ENCODE measurements at places on chromosomes 12 and 14. TPM values are rescaled to one million over a fixed set of nuclear protein-coding genes. Genes with fewer than 3 reads are reported as not detected.
A peak's percentile ranks its signal among the peaks of the same experiment; 100 is the strongest.

GRCh38 chr14:49733836-49734235, 34.1 kb upstream of the KLHDC2 start:
- DNase-seq = no peak

DNA sequence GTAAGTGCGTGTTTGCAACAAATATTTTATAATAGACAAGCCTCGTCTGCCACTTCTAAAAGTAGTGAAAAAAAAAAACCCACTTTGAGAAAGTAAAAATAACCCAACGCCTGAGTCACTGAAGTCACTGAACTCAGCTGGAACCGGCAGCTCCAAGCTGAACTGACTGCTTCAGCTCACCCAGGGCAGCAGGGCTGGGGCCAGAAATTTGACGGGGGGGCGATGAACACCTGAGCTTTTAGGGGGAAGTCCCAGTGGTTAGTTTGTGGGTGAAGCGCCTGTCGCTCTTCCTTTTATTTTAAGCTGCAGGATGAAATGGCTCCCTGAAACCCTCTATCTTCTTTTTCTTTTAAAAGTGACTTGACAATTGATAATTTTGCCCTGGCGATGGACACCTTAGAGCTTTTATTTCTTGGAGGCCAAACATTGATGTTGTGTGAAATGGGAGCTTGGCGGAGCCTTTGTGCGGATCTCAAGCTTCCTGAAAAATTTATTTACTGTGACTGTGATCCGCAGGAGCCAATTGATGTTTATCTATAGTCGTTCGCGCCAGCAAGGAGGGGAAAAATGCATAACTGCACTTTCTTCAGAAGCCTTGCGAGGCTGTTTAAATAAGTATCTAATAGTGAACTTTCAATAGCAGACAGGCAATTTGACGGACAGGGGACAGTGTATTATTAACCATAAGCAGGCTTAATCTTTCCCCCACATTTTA, 173.2 kb upstream of the MYL2 start:
- DNase-seq = no peak

- no peak for DNase-seq
Measured at GRCh38 chr14:61334197-61334701, 12.9 kb downstream of the PRKCH start.

DNA sequence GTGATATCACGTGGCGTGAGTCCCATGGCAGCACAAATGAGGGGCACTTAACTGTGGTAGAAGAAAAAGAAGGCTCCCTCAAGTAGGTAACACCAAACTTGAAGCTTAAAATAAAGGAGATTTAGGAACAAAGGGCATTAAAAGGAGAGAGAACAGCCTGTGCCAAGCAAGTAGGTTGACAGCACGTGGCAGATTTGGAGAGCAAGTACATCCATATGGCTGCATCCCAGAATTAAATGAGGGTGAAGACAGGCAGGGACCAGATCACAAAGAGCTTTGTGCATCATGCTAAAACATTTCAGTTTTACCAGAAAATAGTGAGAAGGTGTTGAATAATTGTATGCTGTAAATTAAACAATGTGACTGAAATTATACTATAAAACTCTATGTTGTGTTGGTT, 32.8 kb downstream of the KCNMB4 start:
- no peak for DNase-seq

GRCh38 chr14:32404784-32405573, 75.9 kb downstream of the AKAP6 start:
- no peak for DNase-seq

- no peak for DNase-seq
Measured at GRCh38 chr12:101707131-101707782, 9.8 kb downstream of the CHPT1 start.

DNA sequence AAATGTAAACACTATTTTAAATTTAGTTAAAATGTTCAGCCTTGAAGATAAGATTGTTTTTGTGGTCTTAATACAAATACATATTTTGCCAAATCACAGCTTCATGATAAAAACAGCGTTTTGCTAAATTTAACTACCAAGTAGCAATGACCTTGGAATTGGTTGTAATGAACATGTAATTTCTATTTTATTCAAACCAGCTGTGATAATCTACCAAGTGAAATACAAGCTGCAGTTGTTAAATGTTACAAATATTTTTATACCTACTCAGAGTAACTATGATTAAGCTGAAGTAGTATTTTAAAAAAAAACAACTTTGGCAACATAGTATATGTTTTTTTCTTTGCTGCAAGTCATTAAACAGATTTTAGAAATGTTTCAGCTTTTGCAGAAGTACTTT, 96.2 kb downstream of the CPSF2 start:
- no peak for DNase-seq

GRCh38 chr14:94648801-94649200, 36.6 kb downstream of the SERPINA3 start:
- peak; percentile 21 for DNase-seq

DNA sequence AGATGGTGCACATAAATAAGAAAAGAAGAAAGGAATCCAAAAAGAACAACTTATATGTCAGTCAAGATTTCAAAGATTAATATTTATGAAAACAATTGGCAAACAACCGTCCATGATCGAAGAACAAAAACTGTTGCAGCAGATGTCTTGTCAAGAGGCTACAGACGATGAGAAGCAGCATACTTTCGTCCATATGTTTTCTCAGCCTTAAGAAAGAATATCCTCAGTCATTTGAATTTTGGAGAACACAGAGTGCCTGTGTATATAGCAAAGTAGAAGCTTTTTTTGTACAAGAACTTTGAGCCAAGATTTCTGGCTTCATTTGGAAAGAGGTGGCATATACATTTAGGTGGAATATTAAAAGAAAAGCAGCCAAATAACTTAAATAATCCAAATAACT, 297.2 kb downstream of the ITPR2 start:
- DNase-seq = no peak

DNA sequence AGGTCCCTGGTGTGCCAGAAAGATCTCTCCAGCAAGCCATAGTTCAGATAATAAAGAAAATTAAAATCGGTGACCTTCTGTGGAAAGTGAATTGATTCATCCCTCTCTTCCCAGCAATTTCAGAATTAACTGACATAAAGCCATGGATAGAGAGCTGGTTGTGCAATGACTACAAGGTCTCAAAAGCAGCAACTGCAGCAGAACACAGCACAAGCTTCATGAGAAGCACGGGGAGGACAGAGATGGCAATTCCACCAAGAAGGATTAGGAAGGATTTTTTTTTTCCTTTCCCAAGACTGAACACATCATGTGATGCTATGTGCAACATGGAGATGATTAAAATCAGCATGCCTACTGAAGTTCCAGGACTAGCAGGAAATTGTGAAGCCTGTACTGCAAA, 154.9 kb upstream of the PLEKHG7 start:
- DNase-seq = no peak

GRCh38 chr12:129966146-129966995, 62.5 kb upstream of the TMEM132D start:
- DNase-seq = no peak

DNA sequence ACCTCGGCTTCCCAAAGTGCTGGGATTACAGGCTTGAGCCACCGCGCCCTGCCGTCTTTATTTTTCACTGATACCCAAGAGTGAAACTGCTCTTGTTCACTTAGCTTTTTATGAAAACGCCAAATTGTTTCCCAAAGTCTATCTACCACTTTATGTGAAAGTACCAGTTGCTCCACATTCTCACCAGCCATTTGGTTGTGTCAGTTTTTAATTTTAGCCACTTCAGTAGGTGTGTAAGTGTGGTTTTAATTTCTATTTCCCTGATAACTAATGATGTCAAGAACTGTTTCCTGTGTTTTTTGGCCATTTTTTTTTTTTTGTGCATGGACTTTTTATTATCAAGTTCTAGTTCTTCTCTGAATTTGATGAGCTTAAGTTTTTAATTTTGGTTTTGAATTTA, 17.1 kb downstream of the CAND1 start:
- no peak for DNase-seq

DNA sequence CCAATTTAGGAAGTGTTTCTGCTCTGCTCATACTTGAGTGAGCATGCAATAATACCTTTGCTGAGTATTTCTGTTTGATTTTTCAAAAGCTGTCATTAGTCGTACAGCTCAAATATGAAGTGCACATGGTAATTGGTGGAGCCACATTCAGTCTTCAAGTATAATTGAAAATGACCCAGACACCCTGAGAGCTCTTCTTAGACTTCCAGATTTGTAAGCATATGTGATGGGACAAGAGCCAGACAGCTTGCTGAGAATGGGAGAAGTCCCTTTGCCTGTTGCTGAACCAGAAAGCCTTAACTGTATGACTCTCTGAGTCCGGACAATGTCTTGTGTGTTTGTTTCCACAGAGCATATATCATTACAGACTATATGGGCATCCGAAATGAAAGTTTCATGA, 307.3 kb downstream of the TMEM117 start:
- DNase-seq = no peak

GRCh38 chr12:45357539-45358417, 141.9 kb downstream of the ANO6 start:
- no peak for DNase-seq

GRCh38 chr12:50187084-50187900, 20.1 kb upstream of the CERS5 start:
- DNase-seq = no peak

GRCh38 chr14:60206837-60207533, 41.8 kb upstream of the DHRS7 start:
- DNase-seq = no peak

- peak; percentile 80 for DNase-seq
Measured at GRCh38 chr12:76621582-76622024, 62.0 kb upstream of the OSBPL8 start.

GRCh38 chr12:122895704-122896636, at the start of gene VPS37B:
TSS of gene VPS37B (minus strand) at chr12:122896124. CDS start at chr12:122896062, 62 bp downstream.
- peak; percentile 91 for DNase-seq

DNA sequence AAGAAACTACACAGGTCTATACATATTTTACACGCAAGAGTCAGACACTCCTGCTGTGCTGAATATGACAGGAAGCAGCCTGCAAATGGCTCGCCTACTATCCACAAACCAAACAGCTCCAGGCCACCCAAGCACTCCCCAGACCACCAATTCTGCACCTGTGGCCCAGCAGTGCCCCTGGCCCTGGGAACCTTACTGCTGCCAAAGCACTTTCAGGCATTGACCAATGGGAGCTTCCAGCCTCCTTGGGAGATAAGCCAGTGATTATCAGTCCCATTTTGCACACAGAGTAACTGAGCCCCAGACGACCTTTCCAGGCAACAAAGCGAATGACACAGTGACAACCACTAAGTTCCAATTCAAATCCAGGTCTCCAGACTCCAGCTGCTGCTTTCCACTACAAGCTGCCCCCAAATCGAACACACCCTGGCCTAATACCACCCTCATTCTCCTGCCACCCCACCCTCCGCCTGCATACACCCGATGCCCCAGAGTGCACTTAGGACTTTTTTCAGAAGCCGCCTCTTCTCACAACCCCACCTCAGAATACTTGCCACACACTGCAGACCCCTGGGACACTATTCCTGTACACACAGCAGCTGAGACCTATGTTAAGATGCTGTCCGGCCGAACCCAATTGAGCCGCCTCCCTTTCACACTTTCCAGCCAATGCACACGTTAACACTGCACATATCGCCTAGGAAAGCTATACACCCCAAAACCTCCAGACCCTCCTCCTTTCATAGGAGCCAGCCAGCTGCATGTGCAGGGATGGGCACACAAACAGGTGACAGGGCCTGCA, 126.1 kb upstream of the PRMT8 start:
- no peak for DNase-seq

- DNase-seq = no peak
Measured at GRCh38 chr12:67816269-67816668, 167.7 kb downstream of the DYRK2 start.

DNA sequence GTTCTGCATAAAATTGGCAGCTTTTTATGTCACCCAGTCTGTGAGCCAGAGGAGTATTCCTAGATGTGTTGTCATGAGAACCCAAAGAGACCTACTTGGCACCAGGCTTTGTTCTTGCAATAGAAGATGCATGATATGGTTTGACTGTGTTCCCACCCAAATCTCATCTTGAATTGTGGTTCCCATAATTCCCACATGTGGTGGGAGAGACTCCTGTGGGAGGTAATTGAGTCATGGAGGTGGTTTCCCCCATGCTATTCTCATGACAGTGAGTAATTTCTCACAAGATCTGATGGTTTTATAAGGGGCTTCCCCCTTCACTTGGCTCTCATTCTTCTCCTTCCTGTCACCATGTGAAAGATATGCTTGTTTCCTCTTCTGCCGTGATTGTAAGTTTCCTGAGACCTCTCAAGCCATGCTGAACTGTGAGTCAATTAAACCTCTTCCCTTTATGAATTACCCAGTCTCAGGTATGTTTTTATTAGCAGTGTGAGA, 572.0 kb upstream of the ATP2B1 start:
- DNase-seq = no peak

GRCh38 chr14:21852061-21852664, 178.5 kb upstream of the OR4E1 start:
- DNase-seq = no peak

- no peak for DNase-seq
Measured at GRCh38 chr12:1853716-1854115, 33.4 kb downstream of the LRTM2 start.

DNA sequence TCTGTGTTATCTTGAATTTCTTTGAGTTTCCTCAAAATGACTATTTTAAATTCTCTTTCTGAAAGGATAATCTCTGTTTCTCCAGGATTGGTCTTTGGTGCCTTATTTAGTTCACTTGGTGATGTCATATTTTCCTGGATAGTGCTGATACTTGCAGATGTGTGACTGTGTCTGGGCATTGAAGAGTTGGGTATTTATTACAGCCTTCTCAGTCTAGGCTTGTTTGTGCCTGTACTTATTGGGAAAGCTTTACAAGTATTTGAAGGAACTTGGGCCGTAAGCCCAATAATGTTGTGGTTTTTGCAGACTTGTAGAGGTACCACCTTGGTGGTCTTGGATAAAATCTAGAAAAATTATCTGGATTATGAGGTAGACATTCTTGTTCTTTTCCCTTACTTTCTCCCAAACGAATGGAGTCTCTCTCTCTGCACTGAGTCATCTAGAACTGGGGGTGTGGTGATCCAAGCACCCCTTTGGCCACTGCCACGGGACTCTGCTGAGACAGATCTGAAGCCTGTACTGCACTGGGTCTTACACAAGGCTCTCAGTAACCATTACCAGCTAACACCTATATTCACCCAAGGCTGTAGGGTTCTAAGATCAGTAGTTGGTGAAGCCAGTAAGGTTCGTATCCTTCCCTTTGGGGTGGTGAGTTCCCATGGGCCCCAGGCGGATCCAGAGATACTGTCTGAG, 703.7 kb upstream of the MGAT4C start:
- DNase-seq = no peak

- no peak for DNase-seq
Measured at GRCh38 chr12:101680647-101681046, 16.8 kb upstream of the CHPT1 start.

- no peak for DNase-seq
Measured at GRCh38 chr12:112446008-112446725, 27.4 kb downstream of the PTPN11 start.

The DAO gene
- total RNA-seq = not detected

The HNF1A gene
- total RNA-seq = not detected

The KRT6A gene
- 7.4 TPM for total RNA-seq

The GYS2 gene
- not detected for total RNA-seq

The KITLG gene
- total RNA-seq = 3.5 TPM

The DACT1 gene
- total RNA-seq = 21.2 TPM

The AMIGO2 gene
- 5.8 TPM for total RNA-seq

The DIO2 gene
- total RNA-seq = 7.3 TPM

The PRB2 gene
- not detected for total RNA-seq

The ARHGAP5 gene
- 160 TPM for total RNA-seq

The ETFBKMT gene
- 2.2 TPM for total RNA-seq

The AKAP5 gene
- total RNA-seq = not detected
